ENCODE measurements at places on chromosomes 16 and 17.

DNA sequence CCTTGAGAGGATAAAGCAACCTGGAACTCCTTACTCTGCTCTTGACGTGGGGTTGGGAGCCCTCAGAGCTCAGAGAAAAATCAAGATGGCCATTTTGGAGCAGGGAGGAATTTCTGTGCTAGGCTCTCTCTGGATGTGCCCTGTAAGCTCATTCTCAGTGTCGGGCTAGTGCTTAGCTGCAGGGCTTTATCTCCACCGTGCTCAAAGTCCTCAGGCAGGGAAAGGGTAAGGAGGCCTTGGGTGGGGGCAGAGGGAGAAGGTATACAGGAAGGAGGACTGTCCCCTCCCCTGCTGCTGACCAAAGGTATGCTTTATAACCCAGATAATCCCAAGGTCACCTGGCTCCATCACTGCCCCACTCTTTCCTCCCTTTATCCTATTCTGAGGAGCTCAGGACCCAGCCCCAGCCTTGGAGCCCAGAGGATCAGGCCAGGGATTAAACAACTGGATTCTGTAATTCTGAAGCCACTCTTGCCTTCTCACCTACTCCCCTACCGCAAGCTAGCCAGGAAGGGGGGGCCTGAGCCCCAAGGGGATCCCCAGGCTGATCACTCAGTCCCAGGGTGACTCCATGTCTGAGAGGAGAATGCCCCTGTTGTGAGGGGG lies 1.1 kb downstream of the DHRS11 start:
- DNase-seq, result no peak

GRCh38 chr16:23302045-23302956 lies at the start of gene SCNN1B:
TSS of gene SCNN1B (plus strand) at chr16:23302302. CDS start at chr16:23348600, 46,298 bp downstream.
- DNase-seq, result peak; percentile 35

DNA sequence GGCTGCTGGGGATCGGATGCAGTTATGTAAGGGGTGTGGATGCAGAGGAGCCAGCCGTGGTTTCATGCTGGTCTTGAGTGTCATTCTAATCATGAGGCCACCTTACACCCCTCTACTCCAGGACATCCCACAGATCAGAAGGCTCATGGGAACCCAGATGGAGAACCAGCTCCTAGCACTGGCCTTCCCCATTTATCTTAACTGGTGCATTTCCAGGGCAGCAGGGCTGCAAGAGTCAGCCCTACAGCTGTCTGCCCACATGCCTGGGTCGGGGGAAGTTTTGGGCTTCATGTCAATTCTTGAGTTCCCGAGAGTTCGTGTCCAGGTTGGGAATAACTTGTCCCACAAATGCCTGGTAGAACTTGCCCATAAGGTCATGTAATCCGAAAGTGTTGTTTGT lies 29.1 kb downstream of the RPTOR start:
- DNase-seq, result no peak

DNA sequence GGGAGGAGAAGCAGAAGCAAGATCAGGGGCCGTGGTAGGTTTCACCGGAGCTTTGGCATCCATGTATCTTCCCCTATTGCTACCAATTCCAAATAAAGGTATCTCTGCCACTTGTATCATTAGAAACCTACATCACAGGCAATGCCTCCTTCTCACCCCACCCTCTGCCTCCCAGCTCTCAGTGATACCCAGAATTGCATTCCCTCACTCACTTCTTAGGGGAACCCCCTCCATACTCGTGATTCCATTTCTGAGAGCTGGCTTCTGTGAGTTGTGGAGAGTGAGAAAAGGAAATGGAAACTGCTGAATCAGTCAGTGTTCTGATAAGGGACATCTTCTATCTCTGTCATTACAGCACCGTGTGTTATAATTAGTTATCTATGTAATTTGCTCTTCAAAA lies 2.3 kb upstream of the CCL3 start:
- no peak for DNase-seq

- DNase-seq, result no peak
Measured at GRCh38 chr17:55816532-55817396, 65.9 kb downstream of the PCTP start.

- no peak for DNase-seq
Measured at GRCh38 chr17:58703137-58703915, 10.9 kb downstream of the RAD51C start.

DNA sequence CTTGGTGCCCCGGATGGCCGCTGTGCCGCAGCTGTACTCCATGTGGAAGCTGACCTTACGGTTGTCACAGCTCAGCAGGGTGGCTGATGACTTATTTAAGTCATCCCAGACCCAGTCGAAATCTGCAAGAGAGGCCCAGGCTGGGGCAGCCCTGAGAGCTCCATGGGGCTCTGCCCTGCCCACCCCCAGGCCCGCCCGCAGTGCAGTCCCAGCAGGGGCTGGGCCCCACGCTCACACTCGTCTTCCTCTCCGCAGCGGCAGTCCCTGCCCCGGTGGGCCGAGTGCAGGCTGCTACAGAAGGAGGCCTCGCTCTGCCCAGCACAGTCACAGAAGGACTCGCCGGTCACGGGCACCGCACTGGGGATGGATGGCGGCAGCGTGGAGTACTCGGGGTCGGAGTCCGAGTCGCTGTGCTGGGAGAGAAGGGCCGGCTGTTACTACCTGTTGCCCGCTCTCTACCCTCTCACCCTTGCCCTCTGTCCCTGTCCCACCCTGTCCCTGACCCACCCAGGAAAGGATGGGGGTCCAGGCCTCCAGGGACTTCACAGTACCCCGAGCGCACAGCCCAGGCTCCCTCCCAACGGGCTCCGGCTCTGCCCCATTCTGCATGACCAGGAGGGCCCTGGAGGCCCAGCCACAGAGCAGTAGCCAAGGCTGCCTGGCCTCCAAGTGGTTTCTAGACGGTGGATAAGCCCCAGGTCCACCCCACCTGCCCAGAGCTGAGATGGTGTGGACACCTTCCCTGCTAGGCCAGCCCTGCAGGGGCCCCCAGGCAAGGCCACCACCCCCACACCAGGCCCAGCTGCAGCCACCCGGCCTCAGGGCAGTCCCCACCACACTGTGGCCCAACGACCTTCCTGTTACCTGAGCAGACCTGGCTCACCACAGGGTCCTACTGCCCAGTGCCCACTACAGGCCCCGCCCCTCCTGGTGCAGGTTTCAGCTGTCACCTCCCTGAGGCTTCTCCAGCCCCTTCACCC lies 3.9 kb downstream of the SPSB3 start:
- DNase-seq, result no peak

DNA sequence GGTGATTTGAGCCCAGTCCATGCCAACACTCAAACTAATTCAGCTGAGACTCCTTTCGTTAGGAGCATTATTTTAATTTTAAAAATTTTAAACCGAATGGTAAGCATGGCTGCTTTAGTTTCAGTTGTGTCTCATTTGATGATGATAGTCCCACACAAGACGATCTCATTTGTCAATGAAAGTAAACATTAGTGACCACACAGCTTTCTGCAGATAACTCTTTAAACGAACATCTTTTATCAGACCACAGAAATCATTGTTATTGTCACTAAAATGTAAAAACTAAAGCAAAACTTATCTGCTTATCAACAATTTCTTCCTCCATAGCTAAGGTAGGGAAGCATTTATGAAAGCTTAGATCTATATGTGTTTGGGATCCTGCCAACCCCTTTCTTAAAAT lies 382.2 kb downstream of the ZFHX3 start:
- no peak for DNase-seq

- no peak for DNase-seq
Measured at GRCh38 chr16:72277749-72278148, 105.8 kb upstream of the PMFBP1 start.

DNA sequence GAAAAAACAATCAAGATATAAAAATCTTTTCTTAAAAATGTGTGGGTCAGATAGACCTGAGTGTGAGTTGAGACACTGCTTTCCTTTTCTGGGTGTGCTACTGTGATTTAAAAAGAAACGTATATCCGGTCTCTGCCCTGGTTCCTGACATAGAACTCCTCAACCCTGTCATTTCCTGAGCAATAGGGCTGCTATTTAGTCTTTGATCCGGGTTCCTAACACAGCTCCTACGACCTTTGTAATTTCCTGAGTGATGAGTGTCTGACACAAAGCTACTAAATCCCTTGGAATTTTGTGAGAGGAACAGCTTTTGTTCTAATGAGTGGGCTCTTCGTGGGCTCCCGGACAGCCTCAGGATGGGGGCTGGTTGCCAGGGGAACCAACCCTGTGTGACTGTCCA lies 93.9 kb upstream of the FA2H start:
- no peak for DNase-seq

- DNase-seq, result no peak
Measured at GRCh38 chr17:9658593-9659211, 13.4 kb downstream of the USP43 start.

- no peak for DNase-seq
Measured at GRCh38 chr17:79952901-79953300, 82.8 kb downstream of the TBC1D16 start.

GRCh38 chr17:15262291-15263205 lies 2.6 kb downstream of the PMP22 start:
- no peak for DNase-seq

DNA sequence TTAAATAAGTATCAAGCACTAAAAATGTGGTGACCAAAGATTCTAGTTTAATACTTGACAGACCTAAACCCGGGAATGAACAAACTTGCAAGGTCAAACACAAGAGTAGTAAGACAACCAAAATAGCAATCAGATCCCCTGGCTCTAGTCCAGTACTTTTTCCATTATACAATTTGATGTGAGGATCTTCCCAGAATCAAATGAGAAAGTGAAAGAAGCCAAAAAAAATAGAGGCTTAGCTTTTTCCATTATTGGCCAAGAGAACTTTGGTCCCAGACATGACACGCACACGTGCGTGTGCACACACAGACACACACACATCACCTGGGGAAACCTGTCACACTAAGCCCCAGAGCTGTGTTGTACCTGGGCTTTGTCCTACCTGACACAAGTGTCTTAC lies 300.6 kb upstream of the CDH5 start:
- DNase-seq, result no peak

DNA sequence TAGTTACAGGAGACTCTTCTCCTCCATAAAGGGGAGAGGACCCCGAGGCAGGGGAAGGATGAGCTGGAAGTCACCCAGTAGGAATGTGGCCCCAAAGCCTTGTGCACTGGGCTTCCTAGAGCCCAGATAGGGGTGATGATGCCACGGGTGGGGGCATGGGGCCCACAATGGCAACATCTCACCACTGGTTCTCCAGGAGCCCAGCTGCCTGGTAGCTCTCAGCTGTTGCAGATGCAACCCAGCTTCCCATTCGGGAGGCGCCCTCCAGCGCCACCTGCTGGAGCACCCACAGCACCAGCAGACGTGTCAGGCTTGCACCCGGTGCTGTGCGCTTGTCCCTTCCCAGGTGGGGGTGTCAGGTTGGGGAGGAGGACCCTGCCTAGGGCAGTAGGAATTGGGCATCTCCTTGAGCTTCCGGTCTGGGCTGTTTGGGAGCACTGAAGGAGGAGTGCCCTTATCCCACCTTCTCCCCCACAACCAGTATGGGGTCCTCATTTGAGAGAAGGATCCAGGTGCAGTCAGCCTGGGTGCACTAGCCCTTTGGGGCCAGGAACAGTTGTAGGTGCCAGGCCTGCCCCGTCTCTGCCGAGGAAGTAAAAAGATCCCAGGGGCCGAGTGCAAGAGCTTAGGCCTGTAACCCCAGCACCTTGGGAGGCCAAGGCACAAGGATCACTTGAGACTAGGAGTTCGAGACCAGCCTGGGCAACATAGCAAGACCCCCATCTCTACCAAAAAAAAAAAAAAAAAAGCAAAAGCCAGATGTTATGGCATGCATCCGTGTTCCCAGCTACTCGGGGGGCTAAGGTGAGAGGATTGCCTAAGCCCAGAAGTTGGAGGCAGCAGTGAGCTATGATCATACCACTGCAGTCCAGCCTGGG lies 14.4 kb downstream of the CDIPT start:
- DNase-seq, result peak; percentile 83

Measured in GM10248 (cell line).